ENCODE measurements at places on chromosomes 11 and 22.

GRCh38 chr22:38397189-38398085 lies 57.6 kb downstream of the KCNJ4 start:
- peak; percentile 38 for DNase-seq

DNA sequence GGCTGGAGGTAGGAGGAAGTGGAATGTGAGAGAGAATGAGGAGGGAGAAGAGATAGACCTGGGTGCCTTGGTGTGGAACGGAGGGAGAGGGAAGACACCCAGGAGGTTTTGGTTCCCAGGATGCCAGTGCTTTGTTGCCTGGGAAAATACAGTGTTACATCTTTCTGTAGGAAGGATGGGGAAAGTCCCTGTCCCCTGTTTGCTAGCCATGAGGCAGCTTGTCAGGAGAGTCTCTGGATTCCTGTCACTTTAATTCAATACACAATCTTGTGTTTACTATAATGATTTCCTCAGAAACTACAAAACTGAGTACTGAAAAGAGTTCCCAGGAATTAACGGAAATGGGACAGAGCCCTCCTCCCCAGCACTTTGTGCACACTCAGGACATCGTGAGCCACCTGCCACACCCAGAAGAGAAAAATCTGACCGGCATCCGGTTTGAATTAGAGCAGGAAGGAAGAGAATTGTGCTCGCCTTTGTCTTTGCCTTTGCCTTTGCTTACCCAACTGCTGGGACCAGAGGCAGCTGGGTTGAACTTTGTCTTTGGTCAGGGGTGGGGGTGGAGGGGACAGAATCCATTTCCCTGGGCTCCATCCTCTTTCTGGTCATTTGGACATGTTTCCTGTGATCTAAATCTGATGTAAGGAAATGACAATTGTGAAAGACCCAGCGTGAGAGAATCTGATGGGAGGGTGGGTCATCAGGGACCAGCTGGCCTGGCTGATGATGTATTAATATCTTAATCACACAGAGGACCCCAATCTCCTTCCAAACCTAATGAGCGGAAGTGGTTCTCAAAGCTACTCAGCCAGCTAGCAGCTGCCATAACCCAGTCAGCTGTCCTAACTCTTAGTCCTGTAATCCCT lies 1.3 kb upstream of the LIMK2 start:
- DNase-seq, result peak; percentile 41

DNA sequence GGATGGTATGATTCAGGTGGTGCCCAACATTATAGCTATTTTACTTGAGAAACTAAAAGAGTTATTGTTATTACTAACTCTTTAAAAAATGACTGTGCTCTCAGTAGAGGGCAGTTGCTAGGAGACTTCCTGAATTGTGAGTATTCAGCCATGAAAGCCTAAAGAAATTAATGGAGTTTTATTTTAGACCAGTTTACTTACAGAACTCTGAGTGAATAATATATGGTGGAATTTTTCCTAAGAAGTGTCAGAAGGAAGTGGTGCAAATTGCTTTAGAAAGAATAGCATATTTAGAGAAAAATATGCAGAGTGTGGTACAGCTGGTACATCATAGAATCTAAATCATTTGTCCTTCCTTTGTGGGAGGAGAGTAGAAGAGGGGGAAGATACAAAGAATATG lies 689.9 kb upstream of the CCDC90B start:
- DNase-seq, result no peak

DNA sequence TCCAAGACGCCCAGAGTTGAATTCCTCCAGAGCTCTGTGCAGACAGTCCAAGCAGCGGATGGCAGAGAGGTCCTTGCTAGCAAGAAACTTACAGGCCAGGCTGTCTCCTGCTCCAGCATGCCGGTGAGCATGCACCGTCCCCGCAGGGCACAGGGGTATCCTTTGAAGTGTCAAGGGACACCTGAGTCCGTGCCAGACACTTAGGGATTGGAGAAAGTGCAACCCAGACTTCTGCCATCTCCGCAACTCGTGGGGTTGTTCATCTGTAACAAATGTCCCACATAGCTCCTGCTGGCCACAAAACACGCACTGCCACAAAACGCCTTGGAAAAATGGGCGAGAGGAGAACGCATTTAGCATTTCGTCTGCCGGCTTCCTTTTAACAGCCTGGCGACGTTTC lies 13.3 kb downstream of the TSPO start:
- no peak for DNase-seq

DNA sequence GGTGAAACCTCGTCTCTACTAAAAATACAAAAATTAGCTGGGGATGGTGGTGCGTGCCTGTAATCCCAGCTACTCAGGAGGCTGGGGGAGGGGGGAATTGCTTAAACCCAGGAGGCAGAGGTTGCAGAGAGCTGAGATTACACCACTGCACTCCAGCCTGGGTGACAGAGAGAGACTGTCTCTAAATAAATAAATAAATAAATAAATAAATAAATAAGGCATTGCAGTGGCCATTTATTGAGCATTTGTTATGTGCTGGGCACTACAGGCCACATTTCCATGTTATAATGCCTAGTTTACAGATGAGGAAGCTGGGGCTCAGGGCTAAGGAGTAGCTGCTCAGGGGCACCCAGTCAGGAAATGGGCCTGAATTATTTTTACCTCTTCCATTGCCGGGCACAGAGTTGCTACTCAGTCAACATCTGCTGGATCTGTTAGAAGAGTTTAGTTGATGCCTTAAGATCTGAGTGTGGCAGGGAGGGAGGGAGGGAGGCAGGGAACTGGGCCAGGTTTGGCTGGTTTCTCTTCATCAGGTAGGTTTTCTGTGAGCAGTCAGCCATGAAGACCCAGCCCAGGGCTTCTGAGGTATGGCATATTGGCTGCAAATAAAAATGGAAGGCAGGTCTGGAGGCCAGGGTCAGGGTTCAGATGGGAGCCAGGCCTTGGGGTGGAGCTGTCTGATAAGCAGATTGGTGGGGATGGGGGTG lies 5.6 kb downstream of the PVALB start:
- no peak for DNase-seq

DNA sequence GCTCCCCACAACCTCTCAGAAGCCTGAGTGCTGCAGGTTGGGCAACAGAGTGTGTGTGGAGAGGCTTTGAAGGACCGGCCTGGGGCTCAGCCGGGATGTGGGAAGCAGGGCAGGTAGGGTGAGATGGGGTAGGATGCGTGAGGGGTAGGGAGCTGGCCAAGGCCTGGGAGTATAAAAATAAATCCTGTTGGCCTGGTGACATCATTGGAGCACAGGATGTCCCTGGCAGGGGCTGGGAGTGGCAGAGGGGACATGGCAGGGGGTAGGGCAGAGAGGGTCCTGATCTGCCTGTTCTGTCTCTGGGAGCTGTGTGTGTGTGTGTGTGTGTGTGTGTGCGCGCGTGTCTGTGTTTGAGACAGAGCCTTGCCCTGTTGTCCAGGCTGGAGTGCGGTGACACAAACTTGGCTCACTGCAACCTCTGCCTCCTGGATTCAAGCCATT lies 28.6 kb downstream of the TEF start:
- no peak for DNase-seq

- DNase-seq, result no peak
Observed at GRCh38 chr11:46916286-46917108, 1.9 kb downstream of the LRP4 start.

- DNase-seq, result no peak
Observed at GRCh38 chr11:69912161-69912910, 93.1 kb upstream of the FGF3 start.

- DNase-seq, result no peak
Observed at GRCh38 chr11:61022311-61023085, 51.0 kb downstream of the CD6 start.

GRCh38 chr22:29724843-29725242 lies 5.0 kb downstream of the CABP7 start:
- no peak for DNase-seq

GRCh38 chr11:1608363-1608762 lies at the start of gene KRTAP5-3:
TSS of gene KRTAP5-3 (minus strand) at chr11:1608463. CDS start at chr11:1608385, 78 bp downstream.
- DNase-seq, result no peak

DNA sequence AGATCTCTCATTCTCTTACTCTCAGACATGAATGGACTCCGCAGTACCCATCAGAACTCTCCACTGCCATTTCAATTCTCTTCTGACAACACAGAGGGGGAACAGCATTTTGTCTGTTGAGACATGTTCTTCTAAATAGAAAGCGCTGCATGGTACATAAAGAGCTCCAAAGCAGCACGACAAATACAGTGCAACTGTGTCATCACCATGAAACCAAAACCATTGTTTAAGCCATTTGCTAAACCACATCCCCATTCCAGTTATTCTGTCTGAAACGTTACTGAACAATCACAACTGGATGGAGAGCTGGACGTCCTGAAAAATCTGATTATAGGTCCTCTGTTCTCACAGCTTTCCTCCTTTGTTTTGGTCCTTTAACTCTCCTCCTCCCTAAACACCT lies 17.9 kb upstream of the TENM4 start:
- no peak for DNase-seq

DNA sequence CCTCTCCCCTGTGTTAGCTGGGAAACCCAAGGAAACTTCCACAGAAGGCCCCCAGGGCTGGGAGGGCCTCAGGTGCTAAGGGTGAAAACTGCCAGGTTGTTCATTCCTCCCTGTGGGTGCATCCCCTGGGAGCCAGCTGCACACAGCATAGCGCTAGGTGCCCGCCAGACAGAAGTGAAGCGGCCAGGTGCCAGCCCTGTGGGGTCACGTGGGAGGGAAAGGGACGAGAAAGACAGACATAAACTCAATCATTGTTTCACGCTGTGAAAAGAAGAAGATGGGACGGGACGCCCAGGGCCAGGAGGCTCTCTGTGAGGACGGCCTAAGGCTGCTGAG lies 31.6 kb upstream of the HMOX1 start:
- DNase-seq, result no peak

DNA sequence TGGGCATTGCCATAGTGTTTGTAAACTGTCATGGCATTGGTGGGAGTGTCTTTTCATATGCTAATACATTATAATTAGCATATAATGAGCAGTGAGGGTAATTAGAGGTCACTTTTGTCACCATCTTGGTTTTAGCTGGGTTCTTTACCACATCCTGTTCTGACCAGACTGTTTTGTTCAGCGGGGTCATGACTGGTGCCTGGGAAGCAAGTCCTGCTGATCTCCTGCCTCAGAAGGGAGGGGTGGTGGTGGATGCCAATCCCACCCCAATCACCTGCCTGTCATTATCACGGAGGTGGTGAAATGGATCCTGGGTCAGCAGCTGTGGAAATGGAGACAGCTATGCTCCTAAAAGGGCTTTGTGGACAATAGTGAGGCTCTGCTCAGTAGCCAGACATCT lies 31.2 kb downstream of the IL18 start:
- no peak for DNase-seq

All from activated CD4-positive, alpha-beta T cell treated with anti-CD3 and anti-CD28 coated beads, Interleukin-2, Interleukin-4, amounts not matched to agents 100 ng/mL and 50 ng/mL, durations not matched to agents 16 hours and 8 hours (primary cell).